NCI-H1436 treated with DMSO at 0.1 percent for 48 hours (cell line): ENCODE measurements at places on chromosomes 16 and 17.

DNA sequence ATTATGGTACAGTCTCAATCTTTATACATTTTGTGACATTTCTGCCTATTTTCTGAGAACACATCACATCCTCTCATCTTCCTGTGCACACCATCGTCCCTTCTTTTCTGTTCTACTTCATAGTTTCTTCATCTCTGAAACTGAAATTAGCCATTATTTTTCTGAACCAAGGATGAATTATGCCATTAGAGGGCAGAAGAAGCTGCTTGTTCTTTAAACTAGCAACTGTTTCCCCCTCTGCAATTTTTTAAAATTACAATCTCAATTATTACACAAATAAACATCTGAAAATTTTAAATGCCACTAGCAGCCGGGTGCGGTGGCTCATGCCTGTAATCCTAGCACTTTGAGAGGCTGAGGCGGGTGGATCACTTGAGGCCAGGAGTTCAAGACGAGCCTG, 41.3 kb downstream of the RBBP6 start:
- no peak for DNase-seq

GRCh38 chr17:13584701-13585080, 17.0 kb downstream of the HS3ST3A1 start:
- DNase-seq: no peak

DNA sequence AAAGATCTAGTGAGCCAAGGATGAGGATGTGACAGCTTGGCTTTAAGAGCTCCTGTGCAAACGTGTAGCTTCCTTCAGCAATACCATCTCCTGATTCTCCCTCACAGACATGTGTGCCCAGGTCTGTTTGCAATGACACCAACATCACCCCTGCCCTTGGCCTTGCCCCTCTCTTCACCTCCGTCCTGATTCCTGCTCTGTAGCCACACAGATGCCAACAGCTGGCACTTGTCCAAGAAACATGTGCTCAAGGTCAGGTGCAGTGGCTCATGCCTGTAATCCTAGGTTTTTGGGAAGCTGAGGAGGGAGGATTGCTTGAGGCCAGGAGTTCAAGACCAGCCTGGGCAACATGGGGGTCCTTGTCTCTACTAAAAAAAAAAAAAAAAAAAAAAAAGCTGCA, 103.8 kb upstream of the CRHR1 start:
- no peak for DNase-seq

DNA sequence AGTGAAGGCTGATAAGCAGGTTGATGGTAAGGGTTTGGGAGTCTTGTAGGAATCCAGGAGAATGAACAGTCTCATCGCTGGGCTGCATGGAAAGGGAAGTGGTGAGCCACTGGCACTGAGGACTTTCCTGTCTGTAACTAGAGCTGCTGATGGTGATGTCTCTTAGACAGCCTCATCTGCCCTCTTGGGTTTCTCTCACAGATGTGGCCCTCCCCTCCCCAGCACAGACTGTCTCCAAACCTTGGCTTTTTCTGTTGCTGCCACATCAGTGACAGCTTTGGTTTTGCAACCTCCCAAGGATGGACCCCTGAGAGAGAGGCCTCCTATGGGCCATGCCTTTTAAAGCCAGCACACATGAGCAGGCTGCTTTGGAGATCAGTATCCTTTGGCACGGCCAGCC, 16.9 kb downstream of the PLCG2 start:
- DNase-seq: no peak

DNA sequence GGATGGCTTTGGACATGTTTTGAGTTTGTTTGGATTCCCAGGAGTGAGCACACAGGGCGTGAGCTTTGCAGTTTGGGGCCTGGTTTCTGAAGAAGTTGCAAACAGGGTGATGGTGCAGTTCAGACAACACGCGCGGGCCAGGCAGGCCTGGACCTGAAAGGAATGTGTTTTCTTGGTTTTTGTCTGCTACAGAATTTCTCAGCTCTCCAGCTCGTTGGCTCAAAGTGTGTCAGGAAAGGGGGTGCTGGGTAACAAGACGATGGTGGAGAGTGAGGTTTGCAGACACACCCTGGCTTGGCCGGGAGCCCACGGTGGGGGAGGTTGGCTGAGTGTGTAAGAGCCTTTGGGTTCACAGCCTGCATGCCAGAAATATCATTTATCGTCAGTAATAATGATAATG, 82.3 kb downstream of the CMIP start:
- DNase-seq: no peak

- DNase-seq: no peak
Observed at GRCh38 chr16:83887564-83887963, 11.4 kb upstream of the MLYCD start.

DNA sequence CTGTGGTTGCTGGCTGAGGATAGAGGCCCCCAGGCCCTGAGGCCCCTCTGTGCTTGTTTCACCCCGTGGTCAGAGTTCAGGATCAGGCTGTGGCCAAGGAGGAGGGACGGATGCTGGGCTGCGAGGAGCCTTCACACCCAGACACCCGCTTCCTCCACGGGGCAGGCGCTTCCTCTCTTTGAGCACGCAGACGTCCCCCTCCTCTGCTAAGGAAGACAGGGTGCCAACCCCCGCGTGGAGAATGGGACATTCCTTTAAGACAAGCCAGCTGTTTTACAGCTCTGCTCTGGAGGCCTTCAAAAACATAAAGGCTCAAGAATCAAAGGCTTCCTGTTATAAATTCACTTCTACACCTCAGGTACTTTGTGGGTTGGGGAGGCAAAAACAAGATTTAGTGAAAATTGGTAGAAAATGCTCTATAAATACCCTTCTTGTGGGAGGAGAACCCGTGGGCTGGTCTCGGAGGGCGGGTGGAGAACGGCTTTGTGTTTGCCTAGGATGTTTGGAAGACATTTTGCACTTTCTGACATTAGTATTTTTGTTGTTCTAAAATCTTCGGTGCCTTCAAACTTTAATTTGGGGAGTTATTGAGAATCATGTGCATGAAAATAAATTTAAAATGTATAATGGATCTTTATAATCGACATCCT, 60.8 kb upstream of the FOXF1 start:
- DNase-seq: no peak

GRCh38 chr17:50630524-50631194, 4.0 kb upstream of the ABCC3 start:
- no peak for DNase-seq

GRCh38 chr16:10250137-10250828, 68.1 kb upstream of the GRIN2A start:
- DNase-seq: no peak

DNA sequence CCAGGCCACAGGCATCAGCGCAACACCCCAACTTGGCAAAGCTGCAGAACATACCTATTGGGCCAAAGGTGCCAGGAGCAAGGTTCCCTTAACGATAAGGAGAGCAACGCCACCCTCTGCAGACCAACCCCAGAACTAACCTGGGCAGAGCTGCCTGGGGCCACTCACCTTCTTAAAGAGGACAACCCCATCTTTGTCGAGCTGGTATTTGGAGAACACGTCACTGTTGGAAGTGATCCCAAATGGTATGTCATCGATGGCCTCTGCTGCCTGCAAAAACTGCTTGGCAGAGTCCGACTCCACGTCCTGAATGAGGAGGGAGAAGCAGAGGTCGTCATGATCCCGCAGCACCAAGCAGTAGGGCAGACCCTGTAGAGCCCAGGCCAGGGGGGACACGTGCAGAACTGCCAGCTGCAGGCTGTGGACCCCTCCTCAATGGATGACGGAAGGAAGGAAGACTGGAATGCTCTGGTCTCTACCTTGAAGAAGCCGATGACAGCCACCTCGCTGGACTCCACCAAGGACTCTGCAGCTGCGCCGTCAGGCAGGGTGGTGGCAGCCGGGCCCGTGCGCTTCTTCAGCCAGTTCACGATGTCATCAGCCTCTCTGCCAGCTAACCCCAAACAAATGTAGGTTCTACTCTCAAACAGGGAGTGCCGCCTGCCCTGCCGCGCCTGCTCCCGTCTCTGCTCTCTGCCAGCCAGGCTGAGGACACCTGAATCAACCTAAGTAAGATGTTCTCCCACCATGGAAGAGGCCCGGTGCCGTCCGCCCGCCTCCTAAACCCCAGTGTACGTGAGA, 5.2 kb downstream of the P4HB start:
- no peak for DNase-seq

DNA sequence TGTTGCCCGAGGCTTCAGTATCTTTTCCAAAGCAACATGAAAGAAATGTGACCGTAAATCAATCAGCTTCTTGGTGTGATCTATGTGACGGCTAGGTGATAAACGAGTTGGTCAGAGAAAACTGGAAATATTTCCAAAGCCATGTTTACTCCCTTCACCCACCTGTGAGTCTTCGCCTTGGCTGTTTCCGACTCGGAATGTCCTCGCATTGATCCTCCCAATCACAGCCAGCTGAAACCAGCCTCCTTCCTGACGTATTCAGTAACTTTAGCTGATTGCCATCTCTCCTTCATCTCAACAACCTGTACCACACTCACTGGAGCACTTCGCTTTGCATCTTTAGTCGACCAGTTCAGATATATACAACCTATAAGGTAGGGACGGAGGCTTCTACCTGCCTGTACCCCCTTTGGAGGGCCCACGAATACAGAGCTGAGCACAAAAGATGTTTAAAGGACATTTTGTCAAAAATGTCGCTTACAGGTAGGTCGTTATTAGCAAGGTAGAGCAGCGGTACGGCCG, 705 bp downstream of the KRABD2 start:
- no peak for DNase-seq

- DNase-seq: no peak
Observed at GRCh38 chr16:84271866-84272265, 22.8 kb upstream of the WFDC1 start.
